ENCODE measurements at places on chromosomes 12 and 14.

- no peak for DNase-seq
Observed at GRCh38 chr14:34038358-34039057, 87.6 kb upstream of the EGLN3 start.

DNA sequence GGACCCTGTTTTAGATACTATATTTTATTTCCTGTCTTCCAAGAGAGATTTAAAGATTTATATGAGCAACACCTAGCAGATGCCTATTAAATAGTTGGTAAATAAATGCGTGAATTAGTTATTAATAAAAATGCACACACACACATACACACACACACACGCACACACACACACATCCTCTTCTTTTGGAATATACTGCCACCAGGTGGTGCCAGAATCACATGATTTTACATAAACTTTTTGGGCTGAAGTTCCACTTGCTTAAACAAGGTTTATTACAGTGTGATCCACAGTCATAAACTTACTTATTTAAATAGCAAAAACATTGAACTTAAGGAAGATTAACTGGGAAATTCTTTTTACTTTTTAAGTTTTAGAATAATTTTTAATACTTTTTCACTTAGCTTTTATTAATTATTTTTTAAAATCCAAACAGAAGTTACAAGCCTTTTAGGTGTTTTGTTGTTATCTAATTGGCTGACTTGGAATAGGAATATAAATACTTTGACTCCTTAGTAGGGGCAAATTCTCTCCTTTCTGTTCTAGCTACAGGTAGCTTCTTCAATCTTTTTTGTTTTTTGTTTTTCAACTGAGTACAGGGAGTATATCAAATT, 17.5 kb downstream of the RAD51B start:
- DNase-seq: peak; percentile 25

DNA sequence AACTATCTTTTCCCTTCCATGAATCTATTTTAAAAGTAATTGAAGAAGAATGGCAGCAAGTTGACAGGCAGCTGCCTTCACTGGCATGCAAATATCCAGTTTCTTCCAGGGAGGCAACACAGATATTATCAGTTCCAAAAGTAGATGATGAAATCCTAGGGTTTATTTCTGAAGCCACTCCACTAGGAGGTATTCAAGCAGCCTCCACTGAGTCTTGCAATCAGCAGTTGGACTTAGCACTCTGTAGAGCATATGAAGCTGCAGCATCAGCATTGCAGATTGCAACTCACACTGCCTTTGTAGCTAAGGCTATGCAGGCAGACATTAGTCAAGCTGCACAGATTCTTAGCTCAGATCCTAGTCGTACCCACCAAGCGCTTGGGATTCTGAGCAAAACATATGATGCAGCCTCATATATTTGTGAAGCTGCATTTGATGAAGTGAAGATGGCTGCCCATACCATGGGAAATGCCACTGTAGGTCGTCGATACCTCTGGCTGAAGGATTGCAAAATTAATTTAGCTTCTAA, 18.4 kb downstream of the TMPO start:
- DNase-seq: no peak

DNA sequence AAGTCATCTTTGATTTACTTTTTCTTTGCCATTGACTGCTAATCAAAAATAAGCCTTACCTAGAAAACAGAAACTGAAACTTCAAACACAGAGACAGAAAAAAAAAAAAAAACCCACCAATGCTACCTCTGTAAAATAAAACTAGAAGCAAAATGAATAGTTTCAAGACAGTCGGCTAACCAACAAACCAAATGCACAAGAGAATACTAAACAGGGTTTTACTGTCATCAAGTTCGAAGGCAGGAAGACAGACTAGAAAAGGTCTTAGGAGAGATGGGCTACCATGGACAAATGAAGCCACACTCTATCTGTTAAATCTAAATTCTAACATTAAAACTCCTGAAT, 59.5 kb downstream of the SEL1L start:
- DNase-seq: no peak

DNA sequence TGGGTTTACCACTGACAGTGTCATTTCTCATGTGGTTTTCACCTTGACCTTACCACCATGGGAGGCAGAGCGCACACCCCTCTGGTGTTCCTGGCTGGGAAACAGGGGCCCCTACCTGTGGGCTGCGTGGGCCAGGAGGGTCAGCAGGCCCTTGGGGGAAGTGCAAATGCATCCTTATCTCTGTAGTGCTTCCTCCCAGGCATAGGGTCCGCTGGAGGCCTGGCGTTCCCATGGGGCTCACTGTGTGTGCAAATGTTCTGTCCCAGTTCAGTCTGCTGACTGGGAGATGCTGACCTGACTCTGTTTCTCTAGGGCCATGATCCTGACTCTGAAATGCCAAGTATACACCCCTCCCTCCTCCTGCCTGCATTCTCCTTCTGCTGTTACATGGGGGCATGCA, 81.3 kb downstream of the SLC25A47 start:
- DNase-seq: no peak

DNA sequence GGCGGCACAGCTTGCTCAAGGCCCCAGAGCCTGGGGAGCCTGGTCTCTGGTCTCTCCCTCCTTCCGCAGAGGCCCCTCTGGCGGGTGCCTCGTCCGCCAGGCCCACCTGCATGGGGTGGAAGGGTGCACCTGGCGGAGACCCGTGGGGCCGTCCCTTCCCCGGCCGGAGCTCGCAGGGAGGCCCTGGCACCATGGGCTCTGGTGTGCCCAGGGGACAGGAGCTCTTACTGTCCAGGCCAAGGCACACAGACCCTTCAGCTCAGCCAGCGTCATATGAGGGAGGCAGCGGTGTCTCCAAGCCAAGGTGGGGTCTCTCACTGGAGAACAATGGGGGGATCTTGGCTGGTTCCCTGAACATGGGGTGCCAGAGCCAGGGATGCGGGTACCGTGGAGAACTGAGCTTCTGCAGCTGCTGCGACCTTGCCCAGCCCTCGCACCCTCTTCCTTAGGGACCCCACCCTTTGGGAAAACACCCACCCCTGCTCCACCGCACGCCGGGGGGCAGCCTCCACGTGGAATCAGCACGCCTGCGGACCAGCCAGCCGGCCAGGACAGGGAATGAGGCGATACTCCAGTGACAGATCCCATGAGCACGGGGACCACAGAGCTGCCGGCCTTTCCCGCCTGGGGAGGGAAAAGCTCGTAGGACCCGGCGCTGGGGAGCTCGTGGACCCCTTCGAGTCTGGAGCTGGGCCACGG, 25.7 kb upstream of the GALNT9 start:
- no peak for DNase-seq

GRCh38 chr12:128078301-128078971, 188.5 kb upstream of the TMEM132C start:
- DNase-seq: no peak

DNA sequence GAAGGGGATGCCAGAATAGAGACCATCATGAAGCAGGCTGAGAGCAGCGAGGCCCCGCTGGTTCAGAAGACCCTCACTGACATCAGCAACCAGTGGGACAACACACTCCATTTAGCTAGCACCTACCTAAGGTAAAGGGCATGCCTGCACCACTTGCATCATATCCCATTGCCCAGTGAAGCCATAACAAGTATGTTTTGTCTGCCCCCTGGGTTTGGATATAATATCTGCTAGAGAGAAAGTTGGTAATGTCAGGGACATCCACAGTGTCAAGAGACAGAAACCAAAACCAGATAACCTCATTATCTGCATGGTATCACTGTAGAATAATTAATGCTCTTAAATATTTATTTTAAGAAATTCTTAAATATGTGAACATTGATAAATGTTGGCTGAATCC, 173.8 kb downstream of the SYNE2 start:
- no peak for DNase-seq

DNA sequence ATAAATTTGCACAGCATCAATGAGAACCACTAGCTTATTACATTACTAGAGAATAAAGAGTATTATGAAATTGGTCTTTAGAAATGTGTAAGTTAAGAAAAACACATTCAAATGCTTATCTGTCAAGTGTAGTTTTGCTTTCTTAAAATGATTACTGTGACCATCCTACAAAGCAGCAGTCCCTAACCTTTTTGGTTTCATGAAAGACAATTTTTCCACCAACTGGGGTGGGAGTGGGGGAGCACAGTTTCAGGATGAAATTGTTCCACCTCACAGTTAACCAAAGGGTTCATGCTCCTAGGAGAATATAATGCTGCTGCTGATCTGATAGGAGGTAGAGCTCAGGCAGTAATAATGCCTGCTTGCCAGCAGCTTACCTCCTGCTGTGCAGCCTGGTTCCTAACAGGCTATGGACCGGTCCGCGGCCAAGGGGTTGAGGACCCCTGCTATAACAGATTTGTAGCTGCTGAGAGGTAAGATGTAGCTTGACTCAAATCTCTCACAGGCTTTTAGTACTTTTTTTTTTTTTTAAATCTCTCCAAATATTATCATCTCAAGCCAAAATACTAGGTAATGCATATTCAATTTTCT, 45.4 kb downstream of the PPP4R3A start:
- DNase-seq: no peak

GRCh38 chr14:71246539-71246938, 339.3 kb downstream of the PCNX1 start:
- no peak for DNase-seq

- no peak for DNase-seq
Observed at GRCh38 chr12:6292606-6293005, 17.9 kb upstream of the PLEKHG6 start.

GRCh38 chr12:60494244-60494643, 898.4 kb downstream of the SLC16A7 start:
- DNase-seq: no peak

DNA sequence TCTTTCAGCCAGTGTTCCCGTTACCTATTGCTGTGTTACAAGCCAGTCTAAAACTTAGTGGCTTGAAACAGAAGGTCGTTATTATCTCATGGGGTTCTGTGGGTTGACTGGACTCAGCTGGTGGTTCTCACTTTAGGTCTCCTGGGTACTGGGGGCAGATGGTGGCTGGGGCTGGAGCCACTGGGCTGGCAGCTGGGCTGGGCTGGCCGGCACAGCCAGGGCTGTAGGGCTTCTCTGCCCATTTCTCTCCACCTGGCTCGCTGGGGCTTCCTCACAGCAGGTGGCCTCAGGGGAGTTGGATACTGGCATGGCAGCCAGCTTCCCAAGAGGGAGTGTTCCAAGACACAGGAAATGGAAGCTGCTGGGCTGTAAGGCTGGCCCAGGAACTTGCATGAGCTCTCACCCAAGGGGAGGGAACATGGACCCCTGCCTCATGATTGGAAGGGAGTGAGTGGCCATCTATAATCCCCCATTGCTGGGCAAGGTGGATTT, 27.0 kb downstream of the TUNAR start:
- no peak for DNase-seq

DNA sequence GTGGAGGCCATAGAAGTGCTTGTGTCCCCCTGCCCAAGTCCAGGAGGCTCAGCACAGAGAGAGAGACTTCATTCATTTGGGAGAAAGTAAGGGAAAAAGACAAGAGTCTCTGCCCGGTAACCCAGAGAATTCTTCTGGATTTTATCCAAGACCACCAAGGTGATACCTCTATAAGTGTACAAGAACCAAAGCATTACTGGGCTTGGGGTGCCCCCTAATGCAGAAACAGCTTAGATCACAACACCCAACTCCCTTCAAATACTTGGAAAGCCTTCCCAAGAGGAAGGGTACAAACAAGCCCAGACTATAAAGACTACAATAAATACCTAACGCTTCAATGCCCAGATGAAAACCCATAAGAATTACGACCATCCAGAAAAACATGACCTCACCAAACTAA, 119.7 kb upstream of the PDE3A start:
- DNase-seq: no peak

DNA sequence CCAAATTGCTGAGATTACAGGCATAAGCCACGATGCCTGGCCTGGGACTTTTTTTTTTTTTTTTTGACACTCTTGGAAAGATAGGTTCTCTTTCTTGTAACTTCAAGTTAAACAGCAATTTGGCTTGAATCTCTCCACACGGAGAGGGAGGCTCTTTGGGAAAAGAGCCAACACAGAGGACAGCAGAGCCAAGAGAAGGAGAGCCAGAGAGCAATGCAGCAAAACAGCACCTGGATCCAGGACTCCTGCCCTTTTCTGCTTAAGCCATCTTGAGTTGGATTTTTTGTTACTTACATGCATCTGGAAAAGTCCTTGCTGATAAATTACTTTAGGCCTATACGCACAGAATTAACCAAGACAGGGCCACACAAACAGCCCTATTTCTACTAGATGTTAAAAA, 176.8 kb downstream of the APAF1 start:
- no peak for DNase-seq

DNA sequence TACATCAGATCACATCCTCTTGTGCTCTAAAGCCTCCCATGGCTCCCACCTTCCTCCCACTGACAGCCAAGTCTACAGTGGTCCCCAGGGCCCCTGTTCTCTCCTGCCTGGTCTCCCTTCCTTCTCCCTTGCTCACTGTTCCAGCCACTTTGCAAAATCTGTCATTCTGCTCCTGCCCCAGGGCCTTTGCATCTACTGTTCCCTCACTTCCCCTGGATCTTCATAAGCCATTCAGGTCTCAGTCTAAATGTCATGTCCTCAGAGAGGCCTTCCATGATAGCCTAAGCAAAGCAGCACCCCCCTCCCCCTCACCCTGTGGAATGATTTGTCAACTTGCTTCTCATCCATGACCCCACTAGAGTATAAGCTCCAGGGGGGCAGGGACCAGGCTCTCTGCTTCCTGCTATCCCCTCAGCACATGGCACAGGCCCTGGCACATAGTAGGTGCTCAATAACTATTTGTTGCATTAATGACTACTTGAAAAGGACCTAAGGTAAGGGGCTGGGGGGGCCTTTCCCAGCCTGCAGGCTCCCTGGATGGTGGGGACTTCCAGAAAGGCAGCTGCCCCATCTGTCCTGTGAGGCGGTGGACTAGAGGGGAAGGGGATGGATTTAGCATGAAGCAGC, 5.0 kb downstream of the SLC8B1 start:
- no peak for DNase-seq

GRCh38 chr14:89347885-89348284, 69.1 kb downstream of the FOXN3 start:
- DNase-seq: no peak

DNA sequence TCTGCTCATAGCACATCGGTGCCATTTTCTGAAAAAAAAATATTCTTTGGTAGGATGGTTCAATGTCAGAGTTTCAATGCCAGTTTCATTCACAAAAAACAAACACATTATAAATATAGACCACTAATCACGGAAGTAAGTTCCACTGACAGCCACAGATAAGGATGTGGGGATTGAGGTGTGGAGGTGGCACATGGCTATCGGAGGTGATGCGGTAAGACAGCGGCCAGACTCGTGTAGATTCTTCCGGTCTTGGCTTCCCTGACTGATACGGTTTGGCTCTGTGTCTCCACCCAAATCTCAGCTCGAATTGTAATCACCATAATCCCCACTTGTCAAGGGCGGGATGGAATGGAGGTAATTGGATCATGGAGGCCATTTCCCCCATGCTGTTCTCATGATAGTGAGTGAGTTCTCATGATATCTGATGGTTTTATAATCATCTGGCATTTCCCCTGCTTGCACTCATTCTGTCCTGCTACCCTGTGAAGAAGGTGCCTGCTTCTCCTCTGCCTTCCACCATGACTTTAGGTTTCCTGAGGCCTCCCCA, 693.4 kb downstream of the VRK1 start:
- DNase-seq: no peak

GRCh38 chr12:13211859-13212664, 15.5 kb downstream of the EMP1 start:
- peak; percentile 35 for DNase-seq
